ENCODE measurements at places on chromosomes 7 and 10. TPM values are rescaled to one million over a fixed set of nuclear protein-coding genes. Genes with fewer than 3 reads are reported as not detected.

GRCh38 chr10:131994435-131994834 lies 12.7 kb upstream of the BNIP3 start:
- no peaks in the 10 kb centered on the region for H3K36me3 ChIP-seq
- peaks cover 32% of the 10 kb centered on the region for H3K4me1 ChIP-seq
- DNase-seq, result no peak
- H3K27me3 ChIP-seq, result no peaks in the 10 kb centered on the region
- no peak overlapping the region for H3K4me3 ChIP-seq
- H3K27ac ChIP-seq, result no peak overlapping the region

The FANK1 gene
- total RNA-seq, result 11.5 TPM

The C10orf62 gene
- not detected for total RNA-seq

The PLEKHS1 gene
- 7.0 TPM for total RNA-seq

- H3K27ac ChIP-seq, result no peak overlapping the region
- no peak for DNase-seq
- no peaks in the 10 kb centered on the region for H3K4me1 ChIP-seq
- H3K4me3 ChIP-seq, result no peak overlapping the region
- no peaks in the 10 kb centered on the region for H3K27me3 ChIP-seq
- H3K36me3 ChIP-seq, result no peaks in the 10 kb centered on the region
These were observed 28.2 kb upstream of the PRKAR2B start for GRCh38 chr7:107016312-107016711.

DNA sequence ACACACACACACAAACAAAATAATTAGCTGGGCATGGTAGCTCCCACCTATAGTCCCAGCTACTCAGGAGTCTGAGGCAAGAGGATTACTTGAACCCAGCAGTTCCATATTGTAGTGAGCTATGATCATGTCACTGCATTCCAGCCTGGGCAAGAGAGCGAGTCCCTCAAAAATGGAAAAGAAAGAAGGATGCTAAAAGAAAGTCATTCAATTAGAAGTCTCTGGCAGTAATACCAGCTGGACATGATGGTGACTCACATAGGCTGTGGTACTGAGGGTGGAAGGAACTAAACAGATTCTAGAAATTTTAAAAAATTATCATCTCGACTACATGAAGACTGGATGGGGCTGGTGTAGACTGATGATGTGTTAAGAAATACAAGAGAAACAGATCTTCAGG lies 385.3 kb downstream of the ETV1 start:
- H3K4me3 ChIP-seq, result no peak overlapping the region
- H3K36me3 ChIP-seq, result no peaks in the 10 kb centered on the region
- DNase-seq, result no peak
- no peak overlapping the region for H3K27ac ChIP-seq
- no peaks in the 10 kb centered on the region for H3K4me1 ChIP-seq

- no peak overlapping the region for H3K4me3 ChIP-seq
- H3K36me3 ChIP-seq, result no peaks in the 10 kb centered on the region
- H3K4me1 ChIP-seq, result no peaks in the 10 kb centered on the region
- no peaks in the 10 kb centered on the region for H3K27me3 ChIP-seq
These were observed 22.8 kb downstream of the ANTXRL start for GRCh38 chr10:46309511-46310142.
